MCF 10A (cell line): ENCODE measurements at places on chromosomes 13 and 19.

GRCh38 chr13:108495646-108496361, 133.6 kb upstream of the MYO16 start:
- H3K27ac ChIP-seq, result no peak overlapping the region
- H3K36me3 ChIP-seq, result no peaks in the 10 kb centered on the region
- DNase-seq, result no peak
- peaks cover 6% of the 10 kb centered on the region for H3K4me1 ChIP-seq
- no peak overlapping the region for H3K4me3 ChIP-seq

DNA sequence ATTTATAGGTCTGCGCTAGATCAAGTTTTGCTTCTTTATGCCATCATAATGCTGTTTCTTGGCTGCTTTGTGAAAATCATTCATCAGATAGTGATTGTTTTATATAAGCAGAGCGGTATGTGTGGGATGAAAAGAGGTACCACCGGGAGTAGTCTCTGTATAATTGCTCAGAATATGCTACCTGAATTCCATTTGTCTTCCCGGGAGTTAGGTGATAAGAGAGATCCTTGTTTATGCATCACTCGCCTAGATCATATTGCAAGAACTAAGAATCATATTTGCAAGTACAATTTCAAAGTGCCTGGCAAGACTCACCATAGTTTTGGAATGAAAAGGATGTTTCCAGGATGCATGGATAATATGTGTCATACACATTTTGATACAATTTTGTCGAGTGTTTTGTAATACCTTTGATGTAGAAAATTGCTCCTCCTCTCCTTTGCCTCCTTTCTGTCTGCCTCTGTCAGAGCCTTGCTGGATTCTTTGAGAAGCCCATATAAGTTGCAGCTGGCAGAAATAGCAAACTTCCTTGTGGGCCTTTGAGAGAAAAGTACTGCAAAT, 1306.0 kb upstream of the SLC10A2 start:
- H3K36me3 ChIP-seq, result no peaks in the 10 kb centered on the region
- DNase-seq, result no peak
- H3K27me3 ChIP-seq, result no peaks in the 10 kb centered on the region
- no peak overlapping the region for H3K27ac ChIP-seq
- H3K4me3 ChIP-seq, result no peak overlapping the region

DNA sequence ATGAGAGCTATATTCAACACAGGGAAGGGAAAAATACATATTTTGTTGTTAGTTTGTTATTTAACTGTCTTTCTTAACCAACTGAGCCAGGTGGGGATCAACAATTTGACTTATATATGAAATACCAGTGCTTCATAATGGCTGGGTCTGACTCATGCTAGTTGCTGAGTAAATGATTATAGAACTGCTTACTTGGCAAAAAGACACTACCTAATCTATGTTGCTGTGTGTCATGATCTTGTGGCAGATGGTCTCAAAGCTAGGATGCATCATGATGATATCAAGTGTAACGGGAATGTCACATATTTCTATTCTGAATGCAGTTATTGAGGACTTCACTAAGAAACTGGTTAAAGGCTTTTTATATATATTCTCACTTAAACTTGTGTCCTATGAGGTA, 727.4 kb upstream of the SLITRK1 start:
- DNase-seq, result peak; percentile 32
- H3K36me3 ChIP-seq, result no peaks in the 10 kb centered on the region
- peaks cover 21% of the 10 kb centered on the region for H3K4me1 ChIP-seq
- H3K4me3 ChIP-seq, result no peak overlapping the region
- no peak overlapping the region for H3K27ac ChIP-seq

GRCh38 chr19:18126097-18126496, 26.9 kb upstream of the PIK3R2 start:
- no peaks in the 10 kb centered on the region for H3K4me1 ChIP-seq
- no peak for DNase-seq
- H3K27me3 ChIP-seq, result no peaks in the 10 kb centered on the region
- no peak overlapping the region for H3K4me3 ChIP-seq

GRCh38 chr13:111115061-111115964, at the start of gene ARHGEF7:
Gene ARHGEF7, plus strand, starts transcription at chr13:111115310. Its CDS starts 217 bp downstream, at chr13:111115527.
- no peak for DNase-seq
- no peak within 1 kb of the TSS for H3K27ac ChIP-seq
- H3K4me1 ChIP-seq, result no peaks in the 10 kb centered on the region
- peak within 1 kb of the TSS; percentile 41 for H3K4me3 ChIP-seq

GRCh38 chr19:30551271-30551670, 179.1 kb downstream of the ZNF536 start:
- H3K27ac ChIP-seq, result no peak overlapping the region
- no peaks in the 10 kb centered on the region for H3K27me3 ChIP-seq
- H3K4me1 ChIP-seq, result no peaks in the 10 kb centered on the region
- no peak overlapping the region for H3K4me3 ChIP-seq
- H3K36me3 ChIP-seq, result no peaks in the 10 kb centered on the region

DNA sequence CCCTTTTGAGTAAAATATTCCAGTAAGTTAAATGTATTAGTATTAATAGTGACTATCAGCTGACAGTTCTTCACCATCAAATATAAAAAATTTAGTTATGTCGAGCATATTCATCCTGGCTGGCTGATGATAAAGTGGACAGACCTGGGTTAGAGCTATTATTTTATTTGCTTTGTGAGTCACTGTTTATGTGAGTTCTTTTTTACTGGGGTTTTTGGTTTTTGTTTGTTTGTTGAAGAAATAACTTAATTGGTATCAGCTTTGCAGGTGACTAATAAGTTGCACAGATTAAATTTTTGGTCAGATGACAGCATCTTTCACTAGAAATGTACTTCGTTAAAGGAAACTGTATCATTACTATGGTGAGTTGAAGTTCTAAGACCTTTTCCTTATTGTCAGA, 224.7 kb downstream of the GGACT start:
- no peaks in the 10 kb centered on the region for H3K36me3 ChIP-seq
- peak; percentile 41 for DNase-seq
- no peak overlapping the region for H3K4me3 ChIP-seq
- H3K27me3 ChIP-seq, result no peaks in the 10 kb centered on the region
- H3K4me1 ChIP-seq, result peaks cover 22% of the 10 kb centered on the region

GRCh38 chr13:27559719-27560118, 60.6 kb downstream of the LNX2 start:
- no peak for DNase-seq
- H3K4me3 ChIP-seq, result no peak overlapping the region
- peaks cover 10% of the 10 kb centered on the region for H3K4me1 ChIP-seq
- no peaks in the 10 kb centered on the region for H3K27me3 ChIP-seq
- no peak overlapping the region for H3K27ac ChIP-seq

- no peak overlapping the region for H3K27ac ChIP-seq
- no peaks in the 10 kb centered on the region for H3K27me3 ChIP-seq
- H3K36me3 ChIP-seq, result no peaks in the 10 kb centered on the region
- H3K4me1 ChIP-seq, result no peaks in the 10 kb centered on the region
- no peak for DNase-seq
- no peak overlapping the region for H3K4me3 ChIP-seq
These were observed 242.3 kb downstream of the TEX29 start for GRCh38 chr13:111562716-111563115.

GRCh38 chr13:48829536-48829935, 146.2 kb upstream of the FNDC3A start:
- H3K4me1 ChIP-seq, result peaks cover 8% of the 10 kb centered on the region
- H3K36me3 ChIP-seq, result no peaks in the 10 kb centered on the region
- no peak overlapping the region for H3K27ac ChIP-seq
- no peaks in the 10 kb centered on the region for H3K27me3 ChIP-seq
- DNase-seq, result no peak

- H3K36me3 ChIP-seq, result no peaks in the 10 kb centered on the region
- no peak overlapping the region for H3K4me3 ChIP-seq
- H3K27ac ChIP-seq, result no peak overlapping the region
- H3K4me1 ChIP-seq, result no peaks in the 10 kb centered on the region
These were observed 136.2 kb downstream of the TEX29 start for GRCh38 chr13:111456452-111457230.

DNA sequence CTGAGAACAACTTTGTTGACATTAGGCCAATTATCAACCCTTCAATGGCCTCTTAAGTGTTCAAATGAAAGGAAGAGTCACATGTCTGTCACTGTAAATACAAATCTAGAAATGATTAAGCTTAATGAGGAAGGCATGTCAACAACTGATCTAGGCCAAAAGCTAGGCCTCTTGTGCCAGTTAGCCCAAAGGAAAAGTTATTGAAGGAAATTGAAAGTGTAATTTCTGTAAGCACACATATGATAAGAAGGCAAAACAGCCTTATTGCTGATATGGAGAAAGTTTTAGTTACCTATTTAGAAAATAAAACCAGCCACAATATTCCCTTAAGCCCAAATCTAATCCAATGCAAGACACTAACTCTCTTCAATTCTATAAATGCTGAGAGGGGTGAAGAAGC, 604.7 kb downstream of the SLITRK6 start:
- no peak overlapping the region for H3K4me3 ChIP-seq
- no peak for DNase-seq
- no peaks in the 10 kb centered on the region for H3K36me3 ChIP-seq
- no peaks in the 10 kb centered on the region for H3K27me3 ChIP-seq
- no peaks in the 10 kb centered on the region for H3K4me1 ChIP-seq

- H3K27ac ChIP-seq, result no peak overlapping the region
- peaks cover 7% of the 10 kb centered on the region for H3K4me1 ChIP-seq
- peaks cover 20% of the 10 kb centered on the region for H3K27me3 ChIP-seq
- DNase-seq, result no peak
- H3K36me3 ChIP-seq, result no peaks in the 10 kb centered on the region
These were observed 8.5 kb downstream of the SIGLEC11 start for GRCh38 chr19:49952479-49952836.

GRCh38 chr19:5023128-5023571, 54.2 kb downstream of the KDM4B start:
- peaks cover 26% of the 10 kb centered on the region for H3K36me3 ChIP-seq
- H3K4me1 ChIP-seq, result no peaks in the 10 kb centered on the region
- no peak overlapping the region for H3K4me3 ChIP-seq
- no peaks in the 10 kb centered on the region for H3K27me3 ChIP-seq

- no peak overlapping the region for H3K4me3 ChIP-seq
- H3K27ac ChIP-seq, result no peak overlapping the region
- peaks cover 13% of the 10 kb centered on the region for H3K4me1 ChIP-seq
- no peaks in the 10 kb centered on the region for H3K27me3 ChIP-seq
- no peak for DNase-seq
- peaks cover 57% of the 10 kb centered on the region for H3K36me3 ChIP-seq
These were observed 60.5 kb downstream of the ZMYM2 start for GRCh38 chr13:20019043-20019442.

DNA sequence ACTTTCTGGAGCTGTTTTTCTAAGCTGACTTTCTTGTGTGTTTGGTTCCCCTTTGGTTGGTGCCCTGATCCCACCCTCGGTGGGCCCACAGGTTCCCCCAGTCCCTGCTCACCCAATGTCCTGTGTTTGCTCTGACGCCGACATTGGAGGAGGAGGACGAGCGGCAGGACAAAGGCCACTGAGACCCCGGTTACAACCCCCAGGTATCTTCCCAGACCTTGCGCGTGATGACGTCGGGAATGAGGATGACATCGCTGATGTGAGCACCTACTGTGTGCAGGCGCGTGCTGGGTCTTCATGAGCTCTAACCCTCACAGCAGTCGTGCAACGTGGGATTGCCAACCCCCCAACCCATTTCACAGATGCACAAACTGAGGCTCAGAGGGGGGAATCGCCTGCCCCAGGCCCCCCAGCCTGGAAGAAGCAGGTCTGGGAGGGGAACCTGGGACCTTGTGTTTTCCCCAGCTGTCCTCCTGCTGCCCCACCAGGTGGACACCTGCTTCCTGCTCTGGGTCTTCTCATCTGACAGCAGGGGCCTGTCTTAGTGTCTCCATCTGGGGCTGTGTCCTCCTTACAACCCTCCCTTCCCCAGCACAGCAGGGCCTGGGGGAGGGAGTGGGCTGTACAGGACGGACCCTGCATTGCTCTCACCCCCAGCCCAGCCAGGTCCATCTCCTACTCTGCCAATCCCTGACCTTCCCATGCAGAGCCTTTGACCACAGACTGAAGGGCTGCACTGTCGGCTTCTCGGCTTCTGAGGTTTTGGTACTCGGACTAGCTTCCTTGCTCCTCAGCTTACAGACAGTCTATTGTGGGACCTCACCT, 4.7 kb upstream of the LILRA6 start:
- peaks cover 70% of the 10 kb centered on the region for H3K27me3 ChIP-seq
- no peak overlapping the region for H3K4me3 ChIP-seq
- no peaks in the 10 kb centered on the region for H3K36me3 ChIP-seq
- DNase-seq, result no peak
- H3K4me1 ChIP-seq, result no peaks in the 10 kb centered on the region
- no peak overlapping the region for H3K27ac ChIP-seq
